ENCODE measurements at places on chromosomes 1 and 21.
A peak's percentile ranks its signal among the peaks of the same experiment; 100 is the strongest.

DNA sequence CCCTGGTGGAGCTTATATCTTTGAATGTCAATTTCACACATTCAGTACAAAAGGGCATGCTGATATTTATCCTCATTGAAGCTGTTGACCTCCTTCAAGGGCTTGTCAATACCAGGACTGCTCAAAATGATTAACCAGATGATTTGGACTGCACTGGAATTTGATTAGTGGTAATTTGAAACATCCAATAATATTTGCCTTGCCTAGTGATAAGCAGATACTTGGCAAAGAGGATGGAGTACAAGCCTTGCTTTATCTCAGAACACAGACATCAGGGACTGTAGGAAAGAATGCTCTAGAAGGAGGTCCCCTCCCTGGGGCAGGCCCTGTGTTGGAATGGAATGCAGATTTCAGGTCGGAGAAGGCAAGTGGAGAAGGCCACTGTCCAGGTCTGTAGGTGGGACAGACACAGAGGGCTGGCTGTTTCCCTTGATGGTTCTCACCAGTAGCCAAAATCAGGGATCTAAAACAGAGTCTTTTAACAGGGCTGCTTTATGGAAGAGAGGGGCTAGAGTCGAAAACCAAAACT, 64.8 kb upstream of the ZNF648 start:
- no peak for DNase-seq

GRCh38 chr1:244235157-244235556, 184.1 kb downstream of the ZBTB18 start:
- no peak for DNase-seq

GRCh38 chr21:14773777-14774345, 227.7 kb upstream of the SAMSN1 start:
- peak; percentile 22 for DNase-seq

GRCh38 chr1:83086346-83086745, 912.6 kb downstream of the TTLL7 start:
- no peak for DNase-seq

DNA sequence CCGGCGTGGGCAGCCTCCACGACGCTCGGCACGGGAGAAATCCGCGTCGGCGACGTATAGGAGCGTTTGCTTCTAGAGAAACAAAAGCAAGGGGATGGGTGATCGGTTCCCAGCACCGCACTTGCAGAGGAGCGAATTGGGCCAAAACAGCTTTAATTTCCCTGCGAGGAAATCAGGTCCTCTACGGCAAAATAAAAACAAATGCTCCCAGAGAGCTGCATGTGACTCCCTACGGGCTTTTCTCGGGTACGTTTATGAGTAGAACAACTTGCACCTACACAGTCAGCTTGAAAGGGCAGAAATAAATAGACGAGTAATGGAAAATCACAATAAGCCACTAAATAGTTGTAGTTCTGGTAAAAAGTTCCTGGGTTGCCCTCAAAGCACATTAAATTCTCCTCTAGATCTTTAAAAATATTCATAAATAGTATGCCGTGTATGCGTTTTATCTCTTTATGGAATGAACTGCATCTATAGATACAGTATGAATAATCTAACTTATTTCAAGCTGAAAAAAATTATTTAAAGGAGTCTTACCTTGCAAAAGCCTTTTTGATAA, 1.2 kb downstream of the NHLH2 start:
- no peak for DNase-seq

All from GM20000 (cell line).